ENCODE measurements at places on chromosomes 4 and X. TPM values are rescaled to one million over a fixed set of nuclear protein-coding genes. Genes with fewer than 3 reads are reported as not detected.

Gene ATP11C
- total RNA-seq, result 26.4 TPM

Gene PLP1
- 88.3 TPM for total RNA-seq

Gene RPS6KA6
- total RNA-seq, result 10.5 TPM

Gene EMCN
- total RNA-seq, result not detected

Gene FRMPD4
- total RNA-seq, result 0.18 TPM

Gene TACR3
- 0.53 TPM for total RNA-seq

Gene FAM193A
- 36.9 TPM for total RNA-seq

Gene FGB
- not detected for total RNA-seq

Gene RIPPLY1
- not detected for total RNA-seq

Gene CENPI
- total RNA-seq, result 19.4 TPM

GRCh38 chrX:40506201-40506985 is 74.4 kb upstream of the ATP6AP2 start:
- peaks cover 5% of the 10 kb centered on the region for H3K4me1 ChIP-seq
- no peaks in the 10 kb centered on the region for H3K27me3 ChIP-seq
- no peak for DNase-seq
- peaks cover 3% of the 10 kb centered on the region for H3K36me3 ChIP-seq
- H3K27ac ChIP-seq, result no peak overlapping the region
- no peak overlapping the region for H3K4me3 ChIP-seq

DNA sequence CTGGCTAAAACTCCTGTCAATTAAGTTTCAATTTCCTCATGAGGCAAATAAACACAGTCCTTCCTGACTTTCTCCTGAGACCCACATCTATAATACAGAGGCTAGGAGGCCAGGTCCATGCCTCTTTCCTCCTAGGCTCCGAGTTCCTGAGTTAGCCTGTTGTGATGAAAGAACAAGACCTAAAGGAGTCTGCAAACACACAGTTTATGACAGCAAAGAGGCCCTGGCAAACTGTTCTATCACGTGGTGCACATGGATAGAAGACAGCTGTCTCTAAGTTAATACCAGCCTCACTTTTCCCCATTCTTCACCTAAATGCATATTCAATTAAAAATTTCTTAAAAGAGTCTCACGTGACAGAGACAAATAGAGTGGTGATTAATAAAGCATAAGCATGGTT is 145.2 kb downstream of the TET2 start:
- no peak overlapping the region for H3K4me3 ChIP-seq
- no peak overlapping the region for H3K27ac ChIP-seq
- no peaks in the 10 kb centered on the region for H3K4me1 ChIP-seq
- no peaks in the 10 kb centered on the region for H3K36me3 ChIP-seq
- no peak for DNase-seq

DNA sequence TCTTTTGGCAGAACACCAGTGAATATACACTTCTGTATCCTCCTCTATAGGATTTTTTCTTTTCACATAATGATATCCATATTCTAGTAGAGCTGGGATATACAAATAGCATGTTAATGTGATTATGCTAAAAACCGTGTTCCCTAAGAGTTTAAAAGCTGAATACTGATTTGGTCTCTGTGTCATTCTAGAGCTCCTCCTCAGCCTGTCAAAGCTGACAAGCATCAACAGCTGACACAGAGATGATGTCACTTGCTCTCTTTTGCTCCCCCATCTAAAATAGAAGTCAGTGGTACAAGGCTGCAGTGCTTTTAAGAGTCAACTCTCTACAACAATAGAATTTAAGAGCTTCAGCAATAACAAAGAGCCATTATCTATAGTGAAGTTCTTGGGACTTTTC is 17.1 kb upstream of the HERC3 start:
- no peak overlapping the region for H3K27ac ChIP-seq
- 0 out of 2 replicates have a peak, but pooled peaks cover 2% of the 10 kb centered on the region for H3K4me1 ChIP-seq
- H3K27me3 ChIP-seq, result no peaks in the 10 kb centered on the region
- H3K36me3 ChIP-seq, result no peaks in the 10 kb centered on the region
- DNase-seq, result no peak
- no peak overlapping the region for H3K4me3 ChIP-seq

- DNase-seq, result no peak
- H3K27ac ChIP-seq, result no peak overlapping the region
- H3K4me3 ChIP-seq, result no peak overlapping the region
- 0 out of 2 replicates have a peak, but pooled peaks cover 2% of the 10 kb centered on the region for H3K4me1 ChIP-seq
- no peaks in the 10 kb centered on the region for H3K27me3 ChIP-seq
Observed at GRCh38 chrX:9749146-9749692, 16.4 kb downstream of the GPR143 start.

DNA sequence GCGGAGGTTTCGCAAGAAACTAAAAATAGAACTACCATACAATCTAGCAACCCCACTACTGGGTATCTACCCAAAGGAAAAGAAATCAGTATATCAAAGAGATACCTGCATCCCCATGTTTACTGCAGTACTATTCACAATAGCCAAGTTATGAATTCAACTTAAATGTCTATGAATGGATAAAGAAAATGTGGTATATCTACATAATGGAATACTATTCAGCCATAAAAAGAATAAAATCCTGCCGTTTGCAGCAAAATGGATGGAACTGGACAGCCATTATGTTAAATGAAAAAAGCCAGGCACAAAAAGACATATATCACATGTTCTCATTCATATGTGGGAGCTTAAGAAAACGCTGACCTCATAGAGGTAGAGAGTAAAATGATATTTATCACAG is 65.3 kb downstream of the LCORL start:
- peaks cover 52% of the 10 kb centered on the region for H3K36me3 ChIP-seq
- no peak for DNase-seq
- no peaks in the 10 kb centered on the region for H3K4me1 ChIP-seq

- peaks cover 2% of the 10 kb centered on the region for H3K36me3 ChIP-seq
- no peak for DNase-seq
- H3K27ac ChIP-seq, result no peak overlapping the region
- no peaks in the 10 kb centered on the region for H3K27me3 ChIP-seq
Observed at GRCh38 chr4:179028321-179028720, 1586.1 kb upstream of the AGA start.

DNA sequence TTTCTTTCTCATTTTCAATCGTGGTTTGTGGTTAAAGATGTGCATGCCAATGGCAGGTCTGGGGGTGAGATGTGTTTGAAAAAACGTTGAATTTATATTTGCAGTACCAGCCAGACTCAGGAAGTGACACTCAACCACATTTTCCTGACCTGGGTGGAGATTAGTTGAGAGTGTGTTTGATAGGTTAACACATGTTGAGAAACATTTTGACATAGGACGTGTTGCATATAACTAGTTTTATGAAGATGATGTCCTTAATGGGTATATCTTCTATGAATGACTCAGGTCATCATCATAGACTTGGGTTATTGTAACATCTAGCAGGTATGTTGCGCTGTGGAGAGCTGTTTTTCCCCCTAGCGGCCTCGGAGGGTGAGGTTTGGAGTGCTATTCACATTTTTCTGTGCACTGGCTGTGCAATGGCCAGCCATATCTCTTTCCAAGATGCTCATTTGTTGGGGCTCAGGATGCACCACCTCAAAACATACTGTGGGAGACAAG is 21.7 kb upstream of the CD38 start:
- DNase-seq, result no peak
- no peaks in the 10 kb centered on the region for H3K36me3 ChIP-seq
- H3K27me3 ChIP-seq, result no peaks in the 10 kb centered on the region
- no peak overlapping the region for H3K4me3 ChIP-seq
- H3K4me1 ChIP-seq, result no peaks in the 10 kb centered on the region

- no peaks in the 10 kb centered on the region for H3K36me3 ChIP-seq
- DNase-seq, result no peak
- H3K4me1 ChIP-seq, result no peaks in the 10 kb centered on the region
- no peak overlapping the region for H3K27ac ChIP-seq
- no peak overlapping the region for H3K4me3 ChIP-seq
Observed at GRCh38 chrX:38112566-38112965, 106.2 kb downstream of the SYTL5 start.

DNA sequence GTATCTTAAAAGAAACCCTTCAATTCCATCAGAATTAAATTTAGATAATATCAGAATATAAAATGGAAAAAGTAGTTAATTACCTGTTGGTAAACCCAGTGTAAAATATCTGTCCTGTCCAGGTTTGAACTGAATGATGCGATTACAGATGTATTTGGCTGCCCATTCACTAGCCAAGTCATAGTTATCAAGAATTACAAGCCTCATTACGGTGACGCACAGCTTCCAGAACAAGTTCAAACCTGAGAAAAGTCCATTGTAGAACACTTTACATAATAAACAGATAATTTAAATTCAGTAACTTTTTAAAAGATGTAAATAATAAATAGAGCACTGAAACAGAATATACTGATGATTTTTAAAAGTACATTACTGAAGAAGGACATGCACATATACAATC is 4.4 kb downstream of the GNPDA2 start:
- no peak overlapping the region for H3K4me3 ChIP-seq
- no peaks in the 10 kb centered on the region for H3K4me1 ChIP-seq
- no peak for DNase-seq
- H3K27me3 ChIP-seq, result peaks cover 2% of the 10 kb centered on the region

DNA sequence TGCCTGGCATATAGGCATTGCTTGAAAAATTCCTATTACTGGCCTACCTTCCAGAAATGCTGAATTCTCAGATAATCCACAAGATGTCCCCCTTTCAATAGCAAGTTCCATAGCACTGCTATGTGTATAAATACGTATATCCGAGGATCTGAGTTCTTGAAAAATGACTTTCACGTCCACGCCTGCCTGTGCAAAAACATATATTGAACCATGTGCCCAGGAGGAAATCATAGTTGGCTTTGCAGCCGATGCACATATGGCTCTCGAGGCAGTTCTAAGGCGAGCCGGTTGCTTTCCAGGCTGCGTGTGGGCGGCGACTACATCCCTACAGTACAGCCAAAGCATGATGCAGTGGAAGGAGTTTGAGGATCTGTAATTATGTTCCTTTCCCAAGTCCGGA is 55.4 kb upstream of the ESX1 start:
- H3K27me3 ChIP-seq, result no peaks in the 10 kb centered on the region
- no peaks in the 10 kb centered on the region for H3K4me1 ChIP-seq
- H3K36me3 ChIP-seq, result no peaks in the 10 kb centered on the region
- no peak for DNase-seq
- no peak overlapping the region for H3K27ac ChIP-seq
- H3K4me3 ChIP-seq, result no peak overlapping the region

DNA sequence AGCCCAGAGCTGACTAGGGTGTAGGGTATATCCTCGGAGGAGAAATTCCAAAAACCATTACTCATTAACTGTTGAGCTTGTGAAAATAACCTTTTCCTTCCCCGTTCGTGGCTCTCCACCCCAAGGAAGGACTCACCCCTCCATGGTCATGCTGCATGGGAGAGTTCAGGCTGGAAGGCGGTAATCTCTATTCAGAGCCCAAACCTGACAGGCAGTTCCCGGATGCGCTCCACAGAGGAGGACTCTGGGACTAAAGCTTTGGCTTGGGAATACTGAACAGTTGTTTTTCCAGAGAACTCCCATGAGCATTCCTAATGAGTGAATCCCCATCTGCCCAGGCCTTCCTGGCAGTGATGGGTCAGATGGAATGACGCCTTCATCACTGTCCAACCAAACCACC is 125.4 kb downstream of the BCOR start:
- H3K4me3 ChIP-seq, result no peak overlapping the region
- H3K27me3 ChIP-seq, result no peaks in the 10 kb centered on the region
- no peak for DNase-seq
- peaks cover 18% of the 10 kb centered on the region for H3K36me3 ChIP-seq
- H3K4me1 ChIP-seq, result peaks cover 12% of the 10 kb centered on the region

GRCh38 chrX:50071494-50071893 is 129.3 kb downstream of the AKAP4 start:
- peaks cover 3% of the 10 kb centered on the region for H3K4me1 ChIP-seq
- no peak for DNase-seq
- 0 out of 2 replicates have a peak, but pooled peaks cover 3% of the 10 kb centered on the region for H3K36me3 ChIP-seq

DNA sequence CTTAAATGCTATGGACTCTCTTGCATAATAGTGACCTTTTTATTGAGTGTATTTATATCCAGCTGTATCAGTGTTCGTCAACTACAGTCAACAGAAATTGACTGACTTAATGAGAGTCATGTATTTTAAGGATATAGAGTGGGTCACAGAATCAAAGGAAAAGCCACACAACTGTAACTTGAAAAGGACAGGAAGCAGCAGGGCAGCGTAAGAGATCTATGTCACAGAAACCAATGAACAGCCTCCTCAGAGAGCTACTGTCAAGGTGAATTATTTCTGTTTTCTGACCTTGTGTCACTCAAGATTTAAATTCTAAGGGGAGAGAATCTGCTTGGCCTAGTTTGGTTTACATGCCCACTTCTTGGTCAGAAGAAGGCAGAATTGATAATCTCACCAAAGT is 94.1 kb upstream of the FRAS1 start:
- no peaks in the 10 kb centered on the region for H3K27me3 ChIP-seq
- H3K36me3 ChIP-seq, result no peaks in the 10 kb centered on the region
- H3K27ac ChIP-seq, result no peak overlapping the region
- no peak overlapping the region for H3K4me3 ChIP-seq
- DNase-seq, result no peak

GRCh38 chr4:182764642-182765041 is 152.5 kb downstream of the DCTD start:
- no peaks in the 10 kb centered on the region for H3K4me1 ChIP-seq
- no peak overlapping the region for H3K27ac ChIP-seq

DNA sequence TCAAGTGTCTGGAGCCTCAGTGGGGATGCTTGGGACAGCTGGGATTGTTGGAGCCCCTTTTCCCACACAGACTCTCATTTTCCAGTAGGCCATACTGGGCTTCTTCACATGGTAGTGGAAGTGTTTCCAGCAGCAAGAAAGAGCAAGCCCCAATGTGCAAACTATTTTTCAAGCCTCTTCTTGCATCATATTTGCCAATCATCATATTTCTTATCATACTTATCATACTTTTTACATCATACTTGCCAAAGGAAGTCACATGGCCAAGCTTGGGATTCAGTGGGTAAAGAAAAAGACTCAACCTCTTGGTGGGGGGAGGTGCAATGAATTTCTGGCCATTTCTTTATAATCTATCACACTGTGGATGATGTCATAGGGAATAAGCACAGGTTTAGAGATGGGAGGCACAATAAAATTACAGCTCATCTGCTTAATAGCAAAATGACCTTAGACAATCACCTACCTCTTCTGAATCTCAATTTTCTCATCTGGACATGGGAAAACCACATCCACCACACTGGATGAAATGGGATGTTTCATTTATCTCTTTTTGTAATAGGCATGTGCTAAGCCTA is 174.2 kb downstream of the MID1IP1 start:
- no peak for DNase-seq
- no peak overlapping the region for H3K27ac ChIP-seq
- H3K4me1 ChIP-seq, result no peaks in the 10 kb centered on the region
- H3K4me3 ChIP-seq, result no peak overlapping the region
- H3K36me3 ChIP-seq, result peaks cover 2% of the 10 kb centered on the region

GRCh38 chr4:78863254-78863869 is 75.9 kb downstream of the PAQR3 start:
- no peak for DNase-seq
- no peaks in the 10 kb centered on the region for H3K27me3 ChIP-seq
- peaks cover 21% of the 10 kb centered on the region for H3K36me3 ChIP-seq
- H3K4me3 ChIP-seq, result no peak overlapping the region
- no peak overlapping the region for H3K27ac ChIP-seq

DNA sequence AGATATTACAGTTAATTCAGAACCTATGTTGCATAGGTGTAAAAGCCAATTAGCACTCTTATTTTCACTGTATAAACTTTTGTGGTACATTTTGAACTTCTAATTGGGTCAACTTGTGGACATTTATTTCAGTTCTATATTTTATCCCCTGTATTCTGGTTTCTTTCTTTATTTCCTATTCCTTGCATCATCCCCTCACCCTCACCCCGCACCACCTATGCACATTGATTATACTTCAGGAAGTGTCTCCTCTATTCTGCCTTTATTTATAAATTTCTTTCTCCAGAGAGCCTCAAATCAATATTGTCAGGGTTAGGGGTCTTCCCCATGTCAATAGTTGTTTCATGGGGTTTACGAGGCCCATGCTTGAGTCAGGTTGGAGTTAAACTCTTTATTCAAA is 83.1 kb downstream of the TEX13C start:
- H3K4me3 ChIP-seq, result no peak overlapping the region
- no peak overlapping the region for H3K27ac ChIP-seq
- H3K4me1 ChIP-seq, result no peaks in the 10 kb centered on the region
- no peaks in the 10 kb centered on the region for H3K27me3 ChIP-seq
- no peak for DNase-seq

All from H9 (cell line).